ENCODE measurements at places on chromosomes 16 and 17. TPM values are rescaled to one million over a fixed set of nuclear protein-coding genes. Genes with fewer than 3 reads are reported as not detected.
A peak's percentile ranks its signal among the peaks of the same experiment; 100 is the strongest.

DNA sequence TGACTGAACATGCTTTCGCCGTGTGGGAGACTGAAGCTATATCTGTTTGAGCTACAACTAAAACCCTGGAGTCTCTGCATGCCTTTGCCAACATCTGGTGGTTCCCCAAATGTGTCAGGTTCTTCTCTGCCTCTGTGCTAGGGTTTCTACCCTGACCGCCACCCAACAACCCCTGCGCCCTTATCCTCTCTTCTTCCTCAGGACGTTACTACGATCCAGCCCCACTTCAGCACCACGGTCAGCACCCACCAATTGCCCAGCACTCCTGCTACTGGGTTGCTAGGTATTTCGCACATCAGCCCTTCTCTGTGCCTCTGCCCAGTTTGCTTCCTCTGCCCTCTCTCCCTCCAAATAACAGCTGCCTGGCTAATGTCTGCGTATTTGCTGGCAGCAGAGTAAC lies 106.3 kb upstream of the HSBP1 start:
- peak; percentile 37 for DNase-seq

GRCh38 chr16:58828901-58829545 lies 94.9 kb upstream of the GOT2 start:
- peak; percentile 64 for DNase-seq

- no peak for DNase-seq
These were observed 2.7 kb upstream of the PABPN1L start for GRCh38 chr16:88868974-88869672.

DNA sequence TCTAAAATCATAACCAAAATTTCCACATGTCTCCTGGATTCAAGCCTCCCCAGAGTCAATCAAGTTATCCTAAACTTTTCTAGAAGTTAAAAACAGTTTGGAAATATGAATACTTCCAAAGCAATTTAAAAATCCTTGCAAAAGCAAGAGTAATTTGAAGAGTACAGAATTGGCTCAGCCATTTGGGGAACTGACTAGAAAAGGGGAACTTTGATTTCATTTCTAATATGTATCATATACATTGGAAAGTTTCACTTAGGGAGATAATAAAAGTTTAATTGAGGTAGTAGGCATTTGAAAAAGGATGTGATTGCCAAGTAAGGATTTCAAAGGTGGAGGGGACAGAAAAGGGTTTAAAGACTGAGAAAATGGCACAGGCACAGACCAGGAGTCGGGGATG lies 9.0 kb upstream of the SLFN12L start:
- DNase-seq = no peak

DNA sequence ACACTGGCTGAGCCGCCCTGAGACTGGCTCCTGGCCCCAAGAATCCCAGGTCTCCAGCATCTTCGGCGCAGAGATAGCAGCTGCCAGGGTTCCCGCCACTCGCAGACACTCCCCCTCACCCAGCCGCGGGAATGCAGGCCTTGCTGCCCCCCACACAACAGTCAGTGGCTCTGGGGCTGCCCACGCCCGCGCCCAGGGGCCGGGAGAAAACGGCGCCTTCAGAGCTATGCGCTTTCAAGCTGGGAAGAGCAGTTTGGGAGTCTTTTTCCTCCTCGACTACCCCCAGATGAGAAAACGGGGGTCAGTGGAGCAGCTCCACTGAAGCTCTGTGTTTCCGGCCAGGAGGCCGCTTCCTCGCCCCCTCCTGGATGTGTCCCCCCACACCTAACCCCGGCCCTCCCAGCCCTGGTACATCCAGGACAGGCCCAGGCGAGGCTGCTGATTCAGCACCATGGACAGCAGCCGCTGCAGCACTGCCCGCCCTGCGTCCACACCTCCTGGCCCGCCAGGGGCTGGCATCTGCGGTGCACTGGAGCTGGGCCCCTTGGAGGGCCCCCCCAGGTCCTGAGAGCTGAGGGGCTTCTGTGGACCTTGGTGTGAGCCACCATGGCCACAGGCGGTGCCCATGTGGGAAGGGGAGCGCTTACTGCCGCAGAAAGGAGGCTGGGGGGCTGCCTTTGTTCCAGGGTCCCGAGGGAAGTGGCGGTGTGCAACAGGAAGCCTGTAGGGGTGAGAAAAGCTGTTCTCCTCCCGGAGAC lies 35.7 kb downstream of the CACNA1H start:
- DNase-seq = no peak

- DNase-seq = no peak
These were observed 168.8 kb upstream of the CHMP6 start for GRCh38 chr17:80822700-80823410.

- DNase-seq = no peak
These were observed 30.6 kb downstream of the KCNJ16 start for GRCh38 chr17:70105641-70106040.

- DNase-seq = no peak
These were observed 184.8 kb downstream of the BCAS3 start for GRCh38 chr17:60862482-60862881.

GRCh38 chr17:40293363-40293762 lies 5.7 kb downstream of the CDC6 start:
- no peak for DNase-seq

DNA sequence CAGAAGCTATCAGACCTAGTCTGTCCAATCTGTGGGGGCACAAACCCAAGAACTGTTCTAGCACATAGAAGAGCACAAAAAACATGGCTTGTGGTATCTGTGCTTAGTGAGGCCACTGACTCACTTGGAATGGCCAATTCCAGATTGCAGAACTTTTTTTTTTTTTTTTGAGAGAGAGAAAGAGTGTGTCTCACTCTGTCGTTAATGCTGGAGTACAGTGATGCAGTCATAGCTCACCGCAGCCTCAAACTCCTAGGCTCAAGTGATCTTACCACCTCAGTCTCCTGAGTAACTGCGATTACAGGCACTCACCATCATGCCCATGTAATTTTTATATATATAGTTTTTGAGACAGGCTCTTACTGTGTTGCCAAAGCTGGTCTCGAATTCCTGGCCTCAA lies 77.2 kb upstream of the CLEC3A start:
- DNase-seq = no peak

Gene SPATA32
- not detected for polyA plus RNA-seq

Gene ICAM2
- 22.0 TPM for polyA plus RNA-seq

Gene SULT1A3
- 2.9 TPM for polyA plus RNA-seq

Gene CDH13
- polyA plus RNA-seq = 9.4 TPM

GRCh38 chr16:67190448-67191399 lies 788 bp upstream of the EXOC3L1 start:
- no peak for DNase-seq

Gene WSCD1
- polyA plus RNA-seq = 16.6 TPM

GRCh38 chr16:69057400-69058378 lies 47.8 kb upstream of the HAS3 start:
- DNase-seq = no peak

DNA sequence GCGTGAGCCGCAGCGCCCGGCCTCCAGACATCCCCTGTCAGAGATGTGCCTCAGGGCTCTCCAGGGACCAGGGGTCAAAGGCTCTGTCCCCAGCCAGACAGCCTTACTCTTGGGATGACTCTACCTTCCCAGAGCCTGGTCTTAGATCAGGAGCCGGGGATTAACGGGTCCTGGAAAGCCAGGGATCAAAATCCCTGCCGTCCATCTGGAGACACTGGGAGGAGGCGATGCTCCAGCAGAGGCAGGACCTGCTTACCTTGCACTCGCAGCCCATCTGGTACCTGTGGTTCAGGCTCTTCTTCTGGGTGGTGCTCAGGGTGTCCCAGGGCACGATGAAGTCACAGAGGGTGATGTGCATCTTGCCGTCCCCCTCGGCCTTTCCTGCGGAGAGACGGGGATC lies 16.7 kb upstream of the USP36 start:
- no peak for DNase-seq

- no peak for DNase-seq
These were observed 2.5 kb downstream of the TBX21 start for GRCh38 chr17:47735536-47736011.

DNA sequence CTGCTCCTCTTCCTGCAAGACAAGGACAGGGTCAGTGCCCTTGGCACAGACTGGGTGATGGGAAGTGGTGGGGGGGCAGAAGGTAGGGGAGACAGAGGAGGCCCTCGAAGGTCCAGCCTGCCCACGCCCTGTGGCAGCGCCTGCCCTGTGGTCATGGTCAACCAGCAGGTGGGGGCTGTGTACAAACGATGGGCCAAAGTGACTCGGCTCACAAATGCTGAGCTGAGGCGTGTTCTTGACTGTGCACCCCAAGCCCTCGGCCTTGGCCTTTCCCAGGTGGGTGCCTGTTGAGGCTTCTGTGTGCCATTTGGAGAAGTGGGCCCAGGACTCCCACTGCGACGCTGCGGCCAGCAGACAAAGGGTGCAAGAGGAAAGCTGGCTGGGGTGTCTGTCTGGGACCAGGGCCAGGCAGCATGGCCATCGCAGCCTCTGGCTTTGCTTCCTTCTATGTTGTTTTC lies 22.6 kb downstream of the MXRA7 start:
- no peak for DNase-seq

Measured in left renal cortex interstitium (tissue), 4 donors.